ENCODE measurements at places on chromosomes 3 and 15. TPM values are rescaled to one million over a fixed set of nuclear protein-coding genes. Genes with fewer than 3 reads are reported as not detected.
A peak's percentile ranks its signal among the peaks of the same experiment; 100 is the strongest.

Gene IQCF5
- not detected for total RNA-seq

Gene SCN10A
- not detected for total RNA-seq

Gene FANCD2OS
- total RNA-seq: not detected

Gene RARB
- not detected for total RNA-seq

Gene HES1
- total RNA-seq: 1.00 TPM

Gene LIPH
- not detected for total RNA-seq

DNA sequence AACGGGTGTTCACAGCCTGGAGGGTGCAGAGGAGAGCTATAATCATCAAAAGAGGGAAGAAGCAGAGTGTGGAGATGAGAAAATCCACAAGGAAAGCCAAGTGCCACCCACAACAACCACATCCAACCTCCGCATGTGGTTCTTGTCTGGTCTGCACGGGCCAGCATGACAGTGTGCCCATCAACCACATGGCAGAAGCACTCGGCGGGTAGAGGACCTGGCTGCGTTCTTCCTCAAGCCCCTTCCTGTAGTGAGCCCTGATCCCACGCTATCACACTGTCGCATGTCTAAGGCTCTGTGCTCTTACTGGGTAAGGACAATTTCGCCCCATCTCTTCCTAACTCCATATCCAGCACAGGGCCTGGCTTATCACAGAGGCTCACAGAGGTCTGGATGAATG lies 41.9 kb downstream of the PTPN23 start:
- peak overlapping the region; percentile 94 for H3K27ac ChIP-seq
- no peak overlapping the region for H3K4me3 ChIP-seq
- peaks cover 7% of the 10 kb centered on the region for H3K36me3 ChIP-seq
- H3K27me3 ChIP-seq: no peaks in the 10 kb centered on the region
- peaks cover 12% of the 10 kb centered on the region for H3K4me1 ChIP-seq

DNA sequence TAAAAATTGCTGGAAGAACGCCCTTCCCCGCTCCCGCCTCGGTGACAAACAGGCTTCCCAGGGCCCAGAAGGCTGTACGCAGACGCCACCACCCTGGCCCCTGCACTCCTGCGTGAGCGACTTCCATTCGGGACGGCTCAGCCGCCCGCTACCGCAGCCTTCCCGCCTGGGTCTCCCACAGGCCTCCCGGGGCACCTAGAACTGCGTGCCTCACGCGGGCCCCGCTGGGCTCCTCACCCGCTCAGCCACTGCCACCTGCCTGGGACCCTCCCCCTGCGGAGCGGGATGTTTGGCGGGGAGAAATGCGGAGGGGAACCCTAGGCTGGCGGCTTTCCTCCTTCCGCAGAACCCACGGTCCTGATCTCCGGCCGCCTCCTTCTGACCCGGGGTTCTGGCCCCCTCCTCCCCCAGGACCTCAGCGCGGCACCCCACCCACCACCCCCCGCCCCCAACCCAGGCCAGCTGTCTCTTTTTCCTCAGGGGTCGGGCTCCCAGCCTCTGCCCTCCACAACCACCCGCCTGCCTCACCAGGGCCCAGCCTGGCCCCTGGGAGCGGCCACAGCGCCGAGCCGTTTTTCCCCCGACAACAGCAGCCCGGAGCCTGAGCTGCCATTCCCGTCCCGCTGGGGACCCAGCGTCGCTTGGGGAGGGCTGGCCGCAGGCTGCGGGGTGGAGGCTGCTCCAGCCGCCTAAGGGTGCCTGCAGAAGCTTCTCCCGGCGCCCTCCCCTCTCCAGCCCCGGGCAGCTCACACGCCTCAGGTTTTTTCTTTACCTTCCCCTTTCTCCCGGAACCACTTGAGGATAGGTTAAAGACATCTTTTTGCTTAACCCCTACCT lies 27.6 kb upstream of the RAB7A start:
- no peaks in the 10 kb centered on the region for H3K36me3 ChIP-seq
- H3K4me3 ChIP-seq: peak overlapping the region; percentile 62
- H3K27me3 ChIP-seq: peaks cover 2% of the 10 kb centered on the region
- DNase-seq: peak; percentile 30
- no peaks in the 10 kb centered on the region for H3K4me1 ChIP-seq
- H3K27ac ChIP-seq: peak overlapping the region; percentile 13

GRCh38 chr3:183538486-183538885 lies 17.0 kb downstream of the KLHL6 start:
- no peak overlapping the region for H3K4me3 ChIP-seq
- H3K4me1 ChIP-seq: peaks cover 76% of the 10 kb centered on the region

DNA sequence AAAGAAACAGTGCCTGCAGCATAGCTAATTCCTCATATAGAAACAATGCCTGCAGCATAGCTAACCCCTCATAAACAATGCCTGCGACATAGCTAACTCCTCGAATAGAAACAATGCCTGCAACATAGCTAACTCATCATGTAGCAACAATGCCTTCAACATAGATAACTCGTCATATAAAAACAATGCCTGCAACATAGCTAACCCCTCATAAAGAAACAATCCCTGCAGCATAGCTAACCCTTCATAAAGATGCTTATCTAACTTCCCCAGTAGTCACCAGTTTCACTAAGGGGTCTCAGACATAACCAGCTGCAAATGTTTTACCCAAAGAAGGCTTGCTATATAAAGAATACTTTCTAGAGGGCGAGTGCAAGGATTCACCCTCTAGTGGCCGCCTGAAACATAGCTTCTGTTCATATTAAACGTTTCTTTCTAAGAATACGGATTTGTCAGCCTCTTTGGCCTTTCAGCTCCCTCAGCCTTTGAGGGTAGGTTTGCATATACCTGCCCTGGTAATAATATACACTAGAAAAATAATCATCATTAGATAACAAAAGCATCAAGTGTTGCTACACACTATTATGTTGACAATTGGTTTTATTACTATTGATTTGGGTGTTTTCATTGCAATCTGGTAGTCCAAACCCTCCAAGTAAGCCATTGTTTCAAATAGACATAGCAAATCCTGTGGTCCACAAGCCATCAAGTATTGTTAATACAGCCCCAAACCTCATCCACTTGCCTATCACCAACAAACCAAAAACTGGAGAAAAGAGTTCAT lies 44.4 kb upstream of the FAN1 start:
- no peak overlapping the region for H3K27ac ChIP-seq
- no peaks in the 10 kb centered on the region for H3K36me3 ChIP-seq

GRCh38 chr3:33141006-33141405 lies 27.2 kb downstream of the CRTAP start:
- H3K4me1 ChIP-seq: no peaks in the 10 kb centered on the region
- no peak overlapping the region for H3K4me3 ChIP-seq
- H3K27me3 ChIP-seq: no peaks in the 10 kb centered on the region
- no peak for DNase-seq
- H3K36me3 ChIP-seq: peaks cover 16% of the 10 kb centered on the region
- no peak overlapping the region for H3K27ac ChIP-seq

DNA sequence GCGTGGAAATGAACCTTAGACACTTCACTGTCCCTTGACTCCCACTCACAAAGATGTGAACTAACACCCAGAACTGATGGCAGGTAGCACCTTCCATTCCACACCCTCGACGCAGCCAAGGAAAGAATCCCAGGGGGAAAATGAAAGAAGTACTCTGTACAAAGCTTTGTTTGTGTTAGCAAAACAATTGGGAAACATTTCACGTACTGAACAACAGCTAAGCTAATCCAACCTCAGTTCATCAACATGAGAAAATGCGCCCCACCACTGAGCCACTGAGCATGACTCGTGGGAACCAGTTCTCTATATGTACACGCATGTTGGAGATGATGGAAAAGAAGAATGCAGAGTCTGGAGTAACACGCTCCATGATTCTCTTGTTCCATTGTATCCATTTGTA lies 32.0 kb downstream of the CORO2B start:
- no peaks in the 10 kb centered on the region for H3K36me3 ChIP-seq
- H3K27ac ChIP-seq: no peak overlapping the region
- no peak overlapping the region for H3K4me3 ChIP-seq
- H3K27me3 ChIP-seq: peaks cover 2% of the 10 kb centered on the region
